GM12864 (cell line): ENCODE measurements at places on chromosomes 6 and 20.

- DNase-seq = peak; percentile 21
Measured at GRCh38 chr6:52517502-52518278, 59.2 kb downstream of the TRAM2 start.

GRCh38 chr6:13581700-13582229 is 7.4 kb downstream of the SIRT5 start:
- DNase-seq = no peak

DNA sequence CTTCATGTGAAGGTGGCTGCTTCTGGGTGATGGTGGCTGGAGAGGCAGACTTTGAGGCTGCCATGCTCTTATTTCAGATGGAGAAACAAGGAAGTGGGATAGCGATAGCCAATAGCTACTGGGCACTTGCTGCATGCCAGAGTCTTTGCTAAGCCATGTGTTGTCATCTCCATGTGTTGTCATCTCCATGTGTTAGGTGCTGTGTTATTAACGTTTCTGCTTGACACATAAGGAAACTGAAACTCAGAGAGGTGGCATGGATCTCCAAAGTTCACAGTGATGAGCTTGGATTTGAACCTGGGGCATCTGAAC is 16.9 kb downstream of the KIAA1755 start:
- DNase-seq = no peak

DNA sequence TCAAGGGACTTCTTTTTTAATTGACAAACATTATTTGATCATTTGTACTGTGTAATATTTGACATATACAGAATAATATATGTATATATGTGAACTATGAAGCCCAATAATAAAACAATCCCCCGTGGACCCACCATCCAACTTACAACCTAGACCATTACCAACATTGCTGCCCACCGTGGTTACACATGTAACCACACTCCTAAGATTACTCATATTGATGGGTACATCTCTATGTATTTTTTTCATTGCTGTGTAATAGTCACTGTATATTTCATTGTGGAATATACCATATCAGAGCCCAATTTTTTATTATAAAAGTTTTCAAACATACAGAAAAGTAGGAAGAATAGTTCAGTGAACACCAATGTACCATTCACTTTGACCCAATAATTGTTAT is 94.3 kb downstream of the RTN4IP1 start:
- DNase-seq = no peak

- no peak for DNase-seq
Measured at GRCh38 chr6:5751525-5752390, 255.0 kb downstream of the NRN1 start.

DNA sequence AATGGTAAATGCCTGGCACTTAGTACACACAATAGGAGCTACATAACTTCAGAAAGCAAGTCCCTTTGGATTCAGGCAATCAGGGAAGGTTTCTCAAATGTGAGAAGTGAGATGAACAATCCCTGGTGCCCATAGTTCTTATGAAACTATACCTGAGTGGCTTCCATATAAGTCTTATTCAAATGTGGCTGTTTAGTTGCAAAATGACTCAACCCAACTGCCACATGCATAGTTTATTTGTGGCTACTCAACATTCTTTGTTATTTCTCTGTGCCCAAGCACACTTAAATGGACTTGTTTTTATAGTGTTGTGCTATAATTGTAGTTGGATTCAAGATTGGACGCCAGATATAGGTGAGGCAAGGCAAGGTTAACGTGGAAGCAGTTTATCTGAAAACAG is 93.7 kb upstream of the ATXN1 start:
- peak; percentile 35 for DNase-seq

- DNase-seq = no peak
Measured at GRCh38 chr6:54282186-54282585, 26.1 kb upstream of the TINAG start.

GRCh38 chr6:148027201-148027600 is 315.4 kb upstream of the SASH1 start:
- no peak for DNase-seq

DNA sequence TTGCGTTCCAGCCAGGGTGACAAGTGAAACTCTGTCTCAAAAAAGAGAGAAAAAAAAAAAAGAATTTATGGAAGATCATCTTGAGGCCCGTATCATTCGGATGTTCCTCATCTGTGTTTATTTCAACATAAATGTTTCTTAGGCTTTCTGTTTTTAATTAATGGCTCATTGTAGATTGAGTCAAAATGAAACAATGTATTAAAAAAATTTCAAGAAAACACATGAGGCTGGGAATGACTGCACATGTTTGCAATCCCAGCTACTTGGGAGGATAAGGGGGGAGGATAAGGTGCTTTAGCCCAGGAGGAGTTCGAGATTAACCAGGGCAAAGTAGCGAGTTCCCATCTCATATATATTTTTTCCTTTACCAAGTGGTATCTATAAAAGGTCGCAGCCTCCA is 47.3 kb downstream of the ITCH start:
- no peak for DNase-seq

DNA sequence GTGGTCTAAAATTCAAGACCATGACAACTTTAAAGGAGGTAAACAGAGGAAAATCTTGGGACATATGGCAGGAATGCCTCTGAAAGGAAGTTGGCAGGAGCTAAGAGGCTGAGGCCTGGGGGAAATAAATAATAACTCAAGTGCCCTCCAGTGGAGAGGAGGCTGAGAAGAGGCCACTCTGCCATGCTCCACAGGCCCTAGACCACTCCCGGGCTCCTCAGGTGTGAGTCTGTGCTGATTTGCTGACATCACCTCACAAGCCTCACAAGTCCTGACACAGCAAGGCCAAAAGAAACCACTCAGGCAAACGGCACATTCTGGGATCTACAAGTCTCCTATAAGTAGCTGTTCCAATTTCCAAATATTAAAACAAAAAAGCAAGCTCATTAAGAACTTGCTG is 91.0 kb upstream of the RIPOR2 start:
- no peak for DNase-seq

DNA sequence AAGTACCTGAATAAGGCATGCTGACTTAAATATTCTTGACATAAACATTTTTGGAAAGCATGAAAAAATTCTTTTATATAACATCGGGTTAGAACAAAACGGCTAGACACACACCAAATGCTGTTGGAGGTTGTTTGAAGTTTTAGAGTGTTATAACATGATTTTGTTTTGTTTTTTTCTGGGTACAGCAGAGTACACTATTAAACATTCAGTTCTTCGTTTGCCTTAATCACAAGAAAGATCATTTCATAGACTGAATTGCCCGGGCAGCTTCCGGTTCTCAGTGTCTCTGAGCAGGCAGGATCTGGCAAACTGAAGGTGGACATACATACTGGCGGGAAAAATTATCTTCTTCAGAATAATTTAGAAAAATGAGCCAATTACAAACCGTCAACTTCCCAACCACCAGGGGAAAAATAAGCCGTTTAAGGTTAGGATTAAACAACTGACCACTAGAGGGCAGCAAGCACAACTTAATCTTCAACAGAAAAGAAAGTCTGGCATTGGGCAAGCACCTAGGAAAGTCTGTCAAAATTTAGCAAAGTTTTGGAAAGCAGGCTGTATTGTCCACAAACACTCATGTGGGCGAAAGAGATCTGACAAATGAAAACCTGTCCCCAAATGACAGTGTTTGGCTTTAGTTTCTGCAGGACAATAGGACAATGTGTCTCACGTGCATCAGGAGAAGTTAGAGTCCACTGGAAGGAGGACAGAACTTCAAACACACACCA is 15.0 kb downstream of the ZNF217 start:
- DNase-seq = peak; percentile 77

DNA sequence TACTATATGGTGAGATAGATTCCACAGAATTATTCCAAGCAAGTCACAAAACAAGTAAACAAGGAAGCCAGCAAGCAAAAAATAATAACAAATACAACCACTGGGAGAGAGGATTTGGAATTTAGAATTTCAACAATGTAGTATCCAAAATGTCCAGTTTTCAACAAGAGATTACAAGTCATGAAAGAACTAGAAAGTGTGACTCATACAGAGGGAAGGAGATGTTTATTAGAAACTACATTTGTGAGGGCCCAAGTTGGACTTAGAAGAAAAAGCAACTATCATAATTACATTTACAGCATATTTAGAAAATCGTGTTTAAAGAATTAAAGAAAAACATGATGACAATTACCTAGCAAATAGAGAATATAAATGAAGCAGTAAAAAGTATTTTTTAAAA is 494.6 kb upstream of the ID4 start:
- DNase-seq = no peak

- DNase-seq = no peak
Measured at GRCh38 chr20:60244373-60245146, 286.3 kb downstream of the CDH26 start.

- DNase-seq = no peak
Measured at GRCh38 chr6:137722749-137723272, 144.2 kb upstream of the TNFAIP3 start.

- no peak for DNase-seq
Measured at GRCh38 chr6:10136636-10137035, 278.2 kb downstream of the TFAP2A start.

DNA sequence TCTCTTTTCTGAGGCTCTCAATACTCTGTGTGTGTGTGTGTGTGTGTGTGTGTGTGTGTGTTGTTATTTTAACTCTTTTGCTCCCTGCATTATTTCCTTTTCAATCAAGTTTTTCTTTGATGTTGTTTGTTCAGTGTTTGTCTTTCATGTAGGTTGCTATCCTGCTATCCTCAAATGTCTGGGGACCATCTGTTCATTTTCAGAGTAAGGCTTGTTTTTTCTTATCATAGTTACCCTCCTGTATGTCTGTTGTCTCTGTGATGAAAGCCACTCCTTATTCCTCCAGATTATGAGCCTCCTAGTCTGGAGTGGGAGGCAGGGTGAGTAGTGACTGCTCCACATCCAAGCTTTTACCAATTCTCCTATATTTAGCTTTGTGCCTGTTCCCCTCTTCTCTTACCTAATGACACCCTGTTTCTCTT is 9.2 kb downstream of the ENPP3 start:
- no peak for DNase-seq

DNA sequence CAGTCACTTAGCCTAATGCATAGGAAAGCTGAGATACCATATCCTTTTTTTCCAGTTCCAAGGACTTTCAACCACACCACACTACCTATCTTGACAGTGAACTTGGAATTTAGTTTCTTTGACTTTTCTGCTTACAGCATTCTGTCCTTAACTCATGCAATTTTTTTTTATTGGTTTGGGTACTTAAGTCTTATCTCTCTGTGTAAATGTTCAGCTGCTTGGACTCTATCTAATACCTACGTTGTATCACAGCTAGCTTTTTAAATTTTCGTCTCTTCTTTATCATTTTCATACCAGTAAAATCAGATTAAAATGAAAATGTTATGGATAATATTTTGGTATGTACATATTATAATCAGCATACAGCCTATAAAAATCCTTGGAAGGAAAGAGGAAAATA is 106.9 kb upstream of the ADGRF1 start:
- DNase-seq = no peak

GRCh38 chr20:63023936-63024571 is 17.3 kb upstream of the BHLHE23 start:
- no peak for DNase-seq

DNA sequence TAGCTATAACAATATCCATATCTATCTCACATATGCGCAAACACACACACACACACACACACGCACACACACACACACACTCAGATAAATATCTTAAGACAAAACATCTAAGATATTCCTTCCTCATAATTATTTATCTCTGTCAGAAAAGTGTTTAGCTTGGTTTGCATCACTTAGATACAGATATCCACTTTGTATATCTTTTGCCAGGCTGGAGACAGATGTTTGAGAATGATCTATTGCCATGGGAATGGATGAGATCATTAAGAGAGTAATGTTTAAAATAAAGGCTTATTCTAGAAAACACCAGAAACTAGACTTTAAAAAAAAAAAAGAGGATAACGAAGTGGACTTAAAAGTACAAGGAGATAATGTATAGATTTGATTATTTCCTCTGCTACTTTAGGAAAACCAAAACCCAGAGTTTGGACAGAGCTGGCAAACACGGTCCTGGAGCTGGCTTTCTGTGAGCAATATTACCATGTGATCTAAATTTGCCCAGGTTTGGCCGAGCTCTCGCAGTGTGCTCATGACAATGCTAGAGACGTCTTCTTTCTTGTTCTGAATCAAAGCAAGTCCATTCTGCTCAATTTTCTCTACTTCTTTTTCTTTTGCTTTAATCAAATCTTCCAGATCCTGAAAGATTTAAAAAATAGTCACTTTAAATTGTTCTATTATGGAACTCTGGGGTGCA is 411.8 kb downstream of the SYNE1 start:
- no peak for DNase-seq
